ENCODE measurements at places on chromosomes 11 and 22. TPM values are rescaled to one million over a fixed set of nuclear protein-coding genes. Genes with fewer than 3 reads are reported as not detected.

Gene GGT1
- total RNA-seq = 23.0 TPM

Gene SLC6A5
- not detected for total RNA-seq

Gene ART5
- total RNA-seq = not detected

Gene CELSR1
- 18.6 TPM for total RNA-seq

Gene DLG2
- 0.13 TPM for total RNA-seq

Gene GGTLC2
- total RNA-seq = not detected

Gene TEX12
- total RNA-seq = not detected

Gene KCNJ11
- total RNA-seq = 0.64 TPM

Gene OR5B21
- total RNA-seq = not detected

Gene ESAM
- total RNA-seq = 20.1 TPM

Gene MAJIN
- total RNA-seq = not detected

Gene ARRB1
- 167 TPM for total RNA-seq

Gene OR2AT4
- not detected for total RNA-seq

Gene CUL5
- total RNA-seq = 30.9 TPM

Gene TUT1
- total RNA-seq = 8.9 TPM

Gene TTC12
- total RNA-seq = 5.5 TPM

Gene UBASH3B
- total RNA-seq = 3.2 TPM

Gene COPB1
- 211 TPM for total RNA-seq

Gene FGF3
- not detected for total RNA-seq

Gene LDLRAD3
- total RNA-seq = 4.5 TPM

Gene LRRC56
- total RNA-seq = 0.26 TPM

Gene F2
- total RNA-seq = not detected

Gene PTS
- 21.0 TPM for total RNA-seq

Gene MADD
- total RNA-seq = 23.3 TPM

Gene THRSP
- not detected for total RNA-seq

Gene FGF19
- not detected for total RNA-seq

Gene RBMXL2
- not detected for total RNA-seq

Gene SPDYC
- total RNA-seq = not detected

Gene PKDREJ
- under 0.01 TPM for total RNA-seq

Gene LRRC4C
- total RNA-seq = not detected

Gene MMP8
- not detected for total RNA-seq

Gene SLC1A2
- not detected for total RNA-seq

Gene INS
- total RNA-seq = not detected

Gene TMEM45B
- total RNA-seq = 2.9 TPM

Gene NAALADL1
- 16.6 TPM for total RNA-seq

Gene CECR2
- total RNA-seq = under 0.01 TPM

Gene OR52I1
- not detected for total RNA-seq

Gene SUSD2
- 0.26 TPM for total RNA-seq

Gene B3GAT1
- total RNA-seq = not detected

Gene MAPK12
- total RNA-seq = 70.2 TPM

Gene TRPM5
- not detected for total RNA-seq

Gene ZNF214
- 0.38 TPM for total RNA-seq

Gene TCN1
- total RNA-seq = not detected
